ENCODE measurements at places on chromosomes 11 and 22. TPM values are rescaled to one million over a fixed set of nuclear protein-coding genes. Genes with fewer than 3 reads are reported as not detected.

Gene RNASEH2C
- polyA plus RNA-seq, result 59.2 TPM

Gene BANF1
- 218 TPM for polyA plus RNA-seq

Gene TPCN2
- 12.9 TPM for polyA plus RNA-seq

GRCh38 chr11:69816671-69817070, 2.5 kb downstream of the FGF3 start:
- no peak for DNase-seq

Gene INSC
- polyA plus RNA-seq, result 0.91 TPM

GRCh38 chr11:95293116-95293515, 62.1 kb upstream of the SESN3 start:
- no peak for DNase-seq

DNA sequence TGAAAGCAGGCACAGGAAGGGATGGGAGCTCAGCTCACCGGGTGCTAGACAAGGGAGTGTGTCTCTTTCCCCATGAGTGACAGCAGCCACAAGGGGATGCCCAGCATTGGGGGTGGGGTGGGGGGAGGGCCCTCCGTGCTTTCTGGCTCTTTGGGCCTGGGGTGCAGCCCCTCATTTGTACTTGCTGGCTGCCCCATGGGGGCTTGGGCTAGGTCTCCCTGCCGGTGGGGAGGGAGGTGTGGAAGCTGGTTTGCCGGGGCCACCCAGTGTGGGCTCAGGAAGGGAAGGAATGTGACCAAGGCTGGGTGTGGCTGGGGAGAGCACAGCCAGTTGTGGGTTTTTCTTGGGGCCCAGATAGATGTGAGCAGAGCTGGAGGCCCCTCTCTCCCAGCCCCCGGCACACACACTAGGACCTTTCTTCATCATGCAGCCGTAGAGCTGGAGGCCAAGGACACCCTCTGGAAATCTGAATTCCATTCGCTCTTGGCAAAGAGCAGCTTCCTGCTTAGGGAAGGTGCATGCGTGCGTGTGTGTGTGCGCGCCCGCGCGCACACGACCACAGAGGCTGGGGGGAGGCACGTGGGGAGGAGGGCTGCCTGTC, 25.8 kb downstream of the KCNQ1OT1 start:
- DNase-seq, result no peak

Gene MYOD1
- not detected for polyA plus RNA-seq

DNA sequence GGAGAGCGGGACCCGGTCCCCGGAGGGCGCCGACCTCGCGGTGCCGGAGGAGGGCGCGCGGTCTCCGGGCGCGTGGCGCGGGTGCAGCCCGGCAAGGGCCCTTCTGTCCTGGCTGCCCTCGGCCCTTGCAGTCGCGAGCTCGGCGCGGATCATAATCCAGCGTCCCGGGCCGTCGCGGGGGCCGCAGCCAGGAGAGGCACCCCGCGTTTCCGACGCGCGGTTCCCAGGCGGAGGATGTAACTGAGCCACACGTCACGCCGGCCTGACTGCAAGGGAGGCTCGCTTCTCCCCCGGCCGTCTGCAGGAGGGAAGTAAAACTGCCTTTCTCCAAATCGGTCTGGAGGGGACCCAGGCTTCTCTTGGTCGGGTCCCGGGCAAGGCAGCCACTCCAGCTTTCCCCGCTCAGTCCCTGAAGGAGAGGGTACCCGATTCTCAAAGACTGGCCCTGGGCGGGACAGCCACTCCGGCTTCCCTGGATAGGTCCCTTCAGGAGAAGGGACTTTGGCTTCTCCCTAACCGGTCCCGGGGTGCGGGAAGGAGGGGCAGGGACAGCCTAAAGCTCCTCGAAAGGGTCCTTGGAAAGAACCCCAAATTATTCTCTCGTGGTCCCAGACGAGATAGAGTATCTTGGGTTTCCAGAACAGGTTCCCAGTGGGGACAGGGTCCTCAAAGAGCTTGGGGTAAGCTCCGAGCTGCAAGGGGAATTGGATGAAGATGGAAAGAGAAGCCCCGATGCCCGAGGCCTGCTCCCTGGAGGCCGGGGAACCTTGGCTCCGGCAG, 836 bp downstream of the SPON1 start:
- DNase-seq, result no peak

- no peak for DNase-seq
These were observed 5.1 kb upstream of the SLC22A8 start for GRCh38 chr11:63020671-63021291.

GRCh38 chr11:65077451-65077850, 6.4 kb downstream of the CDCA5 start:
- no peak for DNase-seq

- DNase-seq, result no peak
These were observed 224.6 kb upstream of the PLET1 start for GRCh38 chr11:112485280-112485679.

Gene AHNAK
- polyA plus RNA-seq, result 196 TPM

DNA sequence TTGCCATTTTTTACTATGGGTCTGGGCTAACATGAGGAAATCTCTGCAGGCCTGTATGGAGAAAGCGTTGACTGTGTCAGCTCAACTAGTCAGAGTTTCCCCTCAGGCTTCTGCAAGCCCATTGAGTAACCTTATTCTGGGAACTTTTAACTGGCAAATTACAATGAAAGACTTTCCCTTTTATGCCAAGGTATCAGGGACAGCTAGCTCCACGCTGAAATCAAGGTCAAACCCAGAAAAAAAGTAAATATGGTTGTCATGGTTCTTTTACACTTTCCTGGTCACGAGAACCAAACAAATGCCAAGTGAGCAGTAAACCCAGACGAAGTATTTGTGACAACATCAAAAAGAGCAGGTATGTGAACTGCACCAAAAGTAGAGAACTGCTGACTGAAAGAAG, 13.8 kb downstream of the OSBP start:
- no peak for DNase-seq

DNA sequence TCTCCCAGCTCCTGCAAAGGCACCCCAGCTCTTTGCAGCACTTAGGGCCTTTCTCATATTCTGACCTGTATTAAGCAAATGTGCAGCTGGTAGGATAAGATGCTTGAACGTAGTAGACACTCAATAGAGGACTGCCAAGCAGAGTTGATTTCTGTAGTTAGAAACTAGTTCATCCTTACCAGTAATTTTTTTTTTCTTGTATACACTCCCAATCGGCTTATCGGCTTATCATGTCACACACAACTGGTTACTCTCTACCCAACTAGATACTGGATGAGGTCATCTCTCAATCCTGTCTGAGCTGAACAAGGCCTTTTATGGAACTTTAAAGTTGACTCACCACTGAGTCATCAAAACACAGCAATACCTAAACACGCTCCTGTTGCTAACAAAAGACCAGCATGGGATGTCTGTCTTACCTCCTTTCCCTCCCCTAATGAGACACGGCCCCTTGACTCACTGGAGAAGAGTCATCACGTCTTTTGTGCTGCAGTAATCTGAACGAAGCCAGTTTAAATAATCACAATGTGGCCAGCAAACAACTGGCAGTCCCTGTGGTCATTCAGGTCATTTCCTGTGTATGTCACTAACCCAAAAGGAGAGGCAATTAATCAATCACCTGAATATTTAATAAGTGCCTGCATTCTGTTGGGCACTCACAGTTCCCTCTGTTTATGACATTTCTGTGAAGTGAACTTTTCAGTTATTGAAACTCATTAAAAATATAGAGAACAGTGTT, 7.5 kb upstream of the WEE1 start:
- no peak for DNase-seq

DNA sequence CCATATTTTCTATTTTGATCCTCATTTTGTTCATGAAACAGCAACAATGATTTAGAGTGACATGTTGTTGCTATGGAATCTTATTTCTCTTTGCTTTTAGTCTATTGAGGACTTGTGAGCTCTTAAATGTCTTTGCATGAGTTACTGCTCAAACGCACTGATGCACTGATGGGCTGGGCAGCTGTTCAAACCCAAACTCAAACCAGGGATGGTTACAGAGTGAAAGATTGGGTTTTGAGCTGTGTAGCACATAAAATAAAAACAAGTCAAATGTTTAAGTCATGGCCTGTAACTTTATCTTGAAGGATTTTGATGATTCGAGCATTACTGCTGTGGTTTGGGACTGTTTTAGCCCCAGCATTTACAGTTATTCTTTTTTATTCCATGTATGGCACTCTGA, 20.1 kb upstream of the NCAM1 start:
- DNase-seq, result no peak

Gene CTSC
- 324 TPM for polyA plus RNA-seq

- DNase-seq, result no peak
These were observed 24.3 kb downstream of the CASP4 start for GRCh38 chr11:104944076-104944475.

Gene OR52E4
- not detected for polyA plus RNA-seq

Gene KCTD14
- polyA plus RNA-seq, result 16.9 TPM

DNA sequence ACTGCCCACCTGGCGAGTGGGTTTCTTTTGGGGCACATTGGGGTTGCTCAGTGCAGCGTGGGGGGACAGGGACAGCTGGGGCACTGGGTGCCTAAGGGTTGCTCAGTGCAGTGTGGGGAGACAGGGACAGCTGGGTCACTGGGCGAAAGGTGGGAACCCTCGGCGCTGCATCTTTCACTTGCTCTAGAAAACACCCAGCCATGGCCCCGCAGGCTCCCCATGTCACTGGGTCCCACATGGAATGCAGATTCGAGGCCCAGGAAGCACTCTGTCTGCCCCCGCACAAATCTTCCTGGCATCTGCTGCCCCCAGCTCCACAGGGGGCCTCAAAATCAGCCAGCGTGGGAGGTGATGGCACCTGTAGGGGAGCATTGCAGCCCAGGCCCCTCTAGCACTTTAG, 229.3 kb downstream of the BRD1 start:
- DNase-seq, result no peak

DNA sequence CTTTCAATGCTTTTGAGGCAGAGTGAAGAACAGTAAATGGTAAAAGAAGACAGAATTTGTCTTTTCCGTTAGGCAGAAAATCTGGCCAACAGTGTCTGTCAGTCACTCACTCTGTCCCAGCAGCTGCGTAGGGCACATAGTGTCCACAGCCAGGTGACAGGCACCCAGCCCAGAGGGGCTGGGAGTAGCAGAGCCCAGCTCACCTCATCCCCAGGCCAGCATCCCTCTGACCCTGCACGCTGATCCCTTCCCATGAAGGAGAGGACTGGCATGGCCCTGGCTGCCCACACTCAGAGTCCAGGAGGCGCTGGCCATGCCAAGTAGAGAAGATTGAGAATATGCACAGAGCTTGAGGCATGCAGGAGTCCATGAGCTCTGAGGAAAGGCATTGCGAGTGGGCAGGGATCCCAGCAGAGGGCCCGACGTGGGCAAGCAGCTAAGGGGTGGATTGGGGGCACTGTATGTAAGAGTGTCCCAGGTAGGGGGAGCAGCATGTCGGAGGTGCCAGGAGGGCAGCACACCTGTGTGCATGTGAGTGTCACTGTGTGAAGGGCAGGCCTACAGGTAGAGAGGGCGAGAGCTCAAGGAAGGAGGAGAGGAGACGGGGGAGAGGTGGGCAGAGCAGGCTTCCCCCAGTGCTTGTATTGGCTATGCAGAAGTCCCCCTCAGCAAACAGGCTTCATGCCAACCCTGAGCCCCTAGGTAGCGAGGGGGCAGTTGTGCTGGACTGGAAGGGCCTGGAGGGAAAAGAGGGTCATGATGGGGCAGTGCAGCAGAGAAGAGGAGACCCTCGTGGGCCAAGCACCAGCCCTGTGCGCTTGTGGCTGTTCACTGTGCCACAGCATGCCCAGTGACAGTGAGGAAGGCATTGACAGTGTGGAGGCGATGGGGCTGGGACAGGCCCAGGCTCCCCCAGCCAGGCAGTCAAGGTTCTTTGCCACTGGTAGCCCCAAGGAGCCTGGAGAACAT, 133.8 kb downstream of the OSBP2 start:
- no peak for DNase-seq

GRCh38 chr11:7670641-7671040, 2.7 kb downstream of the CYB5R2 start:
- no peak for DNase-seq

GRCh38 chr22:49023879-49024774, 803.5 kb downstream of the BRD1 start:
- no peak for DNase-seq

DNA sequence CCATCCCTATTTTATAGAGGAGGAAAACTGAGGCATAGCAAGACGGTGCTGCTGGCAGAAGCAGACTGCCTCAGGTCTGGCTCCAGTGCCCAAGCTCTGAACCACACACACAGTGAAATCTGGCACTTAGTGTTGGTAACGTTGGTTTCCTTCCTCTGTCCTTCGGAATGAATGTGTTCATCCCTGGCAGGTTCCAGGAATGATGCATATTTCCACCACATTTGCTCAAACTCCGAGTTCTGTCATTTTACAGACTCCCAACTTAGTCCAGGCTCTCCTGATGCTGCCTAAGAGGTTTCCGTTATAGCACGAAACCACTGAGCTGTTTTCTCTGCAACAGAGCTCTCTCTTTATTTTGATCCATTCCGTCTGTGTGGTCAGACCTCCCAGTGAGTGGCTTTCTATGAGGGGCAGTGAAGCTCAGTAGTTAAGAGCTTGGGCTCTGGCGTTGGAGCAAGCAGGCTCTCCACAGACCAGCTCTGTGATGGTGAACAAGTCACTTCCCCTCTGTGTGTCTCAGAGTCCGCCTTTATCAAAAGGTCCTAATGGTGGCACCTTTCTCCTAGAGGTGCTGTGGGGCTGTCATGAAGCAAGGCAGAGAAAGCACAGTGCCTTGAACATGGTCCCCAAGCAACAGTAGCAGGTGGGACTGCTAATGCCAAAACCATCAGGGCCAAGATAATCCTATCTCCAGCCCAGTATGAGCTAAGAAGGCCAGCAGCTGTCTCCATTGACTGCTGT, 200.3 kb downstream of the MYO18B start:
- DNase-seq, result no peak

Gene MMP11
- 18.7 TPM for polyA plus RNA-seq

Gene MOGAT2
- polyA plus RNA-seq, result 1.2 TPM

DNA sequence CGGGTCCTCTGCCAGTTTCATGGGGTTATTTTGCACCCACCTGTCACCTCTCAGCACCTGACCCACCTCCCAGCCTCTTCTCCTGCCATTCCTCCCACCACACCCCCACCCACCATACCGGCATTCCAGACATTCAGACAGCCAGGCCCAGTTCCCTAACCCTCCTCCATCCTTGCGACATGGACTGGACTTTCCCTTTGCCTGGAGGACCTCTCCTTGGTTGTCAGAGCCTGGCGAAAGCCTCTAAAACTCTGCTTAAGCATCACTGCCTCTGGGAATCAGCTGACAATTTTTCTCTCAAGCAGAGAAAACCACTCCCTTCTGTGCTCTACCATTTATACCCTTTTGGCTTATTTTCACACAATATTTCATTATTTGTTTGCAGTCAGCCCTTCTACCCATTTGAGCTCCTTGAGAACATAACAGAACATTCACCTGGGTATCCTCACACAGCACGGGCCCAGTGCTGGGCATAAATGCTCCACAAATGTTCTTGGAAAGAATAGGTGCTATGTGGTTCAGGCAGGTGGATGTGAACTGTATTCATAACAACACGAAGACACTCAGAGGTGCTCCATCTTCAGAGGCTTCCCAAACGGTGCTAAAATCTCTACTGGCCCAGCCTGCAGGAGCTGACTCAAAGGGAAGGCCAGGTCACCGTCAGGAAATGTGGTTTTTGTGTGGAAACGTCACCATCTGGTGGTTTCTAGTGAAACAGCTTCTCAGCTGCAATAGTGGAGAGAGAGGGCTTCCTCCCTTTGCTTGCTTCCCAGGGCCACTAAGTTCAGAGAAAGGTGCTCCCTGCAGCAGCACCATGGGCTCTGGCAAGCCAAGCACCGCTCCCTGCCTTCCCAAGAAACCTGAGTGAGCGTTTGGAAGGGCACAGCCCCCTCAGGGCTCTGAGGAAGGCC, 10.4 kb downstream of the SPATA19 start:
- peak; percentile 61 for DNase-seq

Data from left renal cortex interstitium (tissue), 4 donors.